ENCODE measurements at places on chromosomes 2 and 18.

- no peak for DNase-seq
These were observed 1315.9 kb downstream of the DSC3 start for GRCh38 chr18:29726646-29727045.

DNA sequence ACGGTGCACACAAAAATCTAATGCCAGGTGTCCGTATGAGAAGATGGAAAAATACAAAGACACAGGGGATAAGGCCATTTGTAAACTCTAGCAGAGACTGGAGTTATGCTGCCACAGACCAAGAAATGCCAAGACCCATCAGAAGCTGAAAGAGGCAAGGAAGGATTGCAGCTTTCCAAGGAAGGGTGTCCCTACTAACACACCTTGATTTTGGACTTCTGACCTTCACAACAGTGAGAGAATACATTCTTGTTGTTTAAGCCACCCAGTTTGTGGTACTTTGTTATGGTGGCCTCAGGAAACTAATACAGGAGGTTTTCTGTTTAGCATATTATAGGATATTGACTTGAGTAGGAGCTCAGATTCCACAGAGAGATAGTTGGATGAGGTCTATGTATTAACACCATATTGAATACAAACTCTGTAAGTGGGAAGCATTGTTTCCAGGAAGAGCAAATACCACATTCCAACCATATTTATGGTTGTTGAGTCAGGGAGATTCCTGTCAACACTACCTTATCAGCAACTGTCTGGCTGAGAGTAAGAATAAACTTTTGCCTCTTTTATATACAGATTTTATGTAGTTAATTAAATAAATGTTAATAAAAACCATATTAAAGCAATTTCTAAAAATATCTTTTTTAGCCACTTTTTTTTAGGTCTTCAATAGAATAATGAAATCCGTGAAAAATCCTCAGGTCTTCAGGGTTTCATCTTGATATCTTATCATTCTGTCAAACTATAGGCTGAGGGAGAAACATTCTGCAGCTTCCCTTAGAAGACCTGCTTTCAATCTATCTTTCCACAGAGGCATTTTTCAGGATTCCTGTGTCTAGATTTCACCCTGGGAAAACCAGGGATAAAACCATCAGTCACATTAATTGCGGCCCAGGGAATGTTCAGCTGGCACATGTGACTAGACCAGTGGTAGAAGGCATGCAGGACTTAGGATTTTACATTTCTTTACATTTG is 35.4 kb upstream of the HNMT start:
- DNase-seq = peak; percentile 59

DNA sequence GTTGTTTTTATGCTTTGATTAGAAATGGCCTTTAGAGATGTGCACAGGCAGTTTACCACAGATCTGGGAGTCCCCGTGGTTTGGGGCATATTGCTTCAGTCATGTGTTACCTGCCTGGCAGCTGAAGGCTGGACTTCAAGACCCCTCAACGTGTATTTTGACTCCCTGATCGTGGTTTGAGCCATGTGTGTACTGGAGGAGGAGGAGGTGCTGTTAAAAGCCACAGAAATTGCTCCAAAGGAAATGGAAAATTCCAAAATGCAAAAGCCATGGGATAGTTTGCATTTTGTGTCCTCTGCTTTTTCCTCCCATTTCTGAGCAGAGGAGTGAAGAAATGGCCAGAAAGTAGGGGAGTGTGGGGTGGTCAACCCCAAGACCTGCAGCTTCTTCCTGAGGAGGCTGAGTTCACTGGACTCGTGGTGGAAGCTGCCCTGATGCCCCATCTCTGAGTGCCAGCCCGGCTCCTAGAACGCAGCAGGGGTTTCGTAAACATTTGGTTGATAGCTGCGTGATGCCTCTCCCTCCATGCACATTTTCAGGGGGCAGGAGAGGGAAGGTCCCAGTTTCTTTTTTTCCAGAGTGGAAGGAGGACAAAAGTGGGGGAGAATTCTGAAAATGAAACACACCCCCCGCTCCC is 45.7 kb downstream of the ITGB1BP1 start:
- no peak for DNase-seq

DNA sequence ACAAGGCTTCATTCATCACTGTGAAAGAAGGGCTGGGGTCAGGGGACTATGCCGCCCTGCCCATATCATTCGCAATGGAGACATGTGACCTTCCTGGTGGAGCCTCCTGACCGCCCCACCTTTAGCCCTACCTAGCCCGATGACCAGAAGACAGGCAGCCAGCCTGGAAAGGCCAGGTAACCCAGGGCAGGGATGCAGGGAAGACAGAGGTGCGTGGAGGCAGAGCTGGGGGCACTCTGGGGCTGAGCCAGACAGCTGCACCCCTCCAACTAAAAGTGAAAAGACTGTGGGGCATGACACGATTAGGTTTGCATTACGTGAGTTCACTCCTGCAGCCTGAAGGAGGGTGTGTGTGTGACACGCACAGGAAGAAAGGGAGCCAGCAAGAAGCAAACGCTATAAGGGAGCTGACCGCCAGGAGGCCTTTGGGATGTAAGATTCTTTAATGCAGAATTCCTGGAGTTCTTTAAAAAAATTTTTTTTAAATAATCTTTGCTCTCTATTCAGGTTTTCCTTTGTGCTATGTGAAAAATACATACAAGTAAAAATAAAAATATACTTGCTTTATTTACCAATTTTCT is 3.7 kb upstream of the HES6 start:
- no peak for DNase-seq

DNA sequence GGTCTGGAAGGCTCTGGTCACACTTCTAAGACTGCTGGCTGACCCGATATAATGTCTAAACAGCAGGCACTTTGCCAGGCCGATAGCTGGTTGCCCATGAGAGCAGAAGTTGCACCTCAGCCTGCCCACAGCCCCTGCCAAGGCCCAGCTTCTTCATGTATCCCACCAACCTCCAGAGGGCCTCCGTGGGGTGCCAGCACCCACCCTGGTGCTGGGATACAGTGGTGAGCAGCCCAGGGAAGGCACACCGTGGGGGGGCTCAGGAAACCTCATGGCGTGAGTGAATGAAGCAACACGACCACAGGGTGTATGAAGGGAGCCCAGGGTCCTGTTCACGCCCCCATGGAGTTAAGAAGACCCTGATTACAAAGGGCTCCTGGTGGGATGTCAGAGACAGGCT is 16.2 kb upstream of the GLI2 start:
- DNase-seq = no peak

GRCh38 chr2:192139813-192140212 is 54.9 kb downstream of the TMEFF2 start:
- DNase-seq = no peak

GRCh38 chr2:25074826-25075225 is 33.0 kb downstream of the EFR3B start:
- DNase-seq = no peak

- peak; percentile 88 for DNase-seq
These were observed 170.0 kb downstream of the DNAH7 start for GRCh38 chr2:195898505-195899191.

DNA sequence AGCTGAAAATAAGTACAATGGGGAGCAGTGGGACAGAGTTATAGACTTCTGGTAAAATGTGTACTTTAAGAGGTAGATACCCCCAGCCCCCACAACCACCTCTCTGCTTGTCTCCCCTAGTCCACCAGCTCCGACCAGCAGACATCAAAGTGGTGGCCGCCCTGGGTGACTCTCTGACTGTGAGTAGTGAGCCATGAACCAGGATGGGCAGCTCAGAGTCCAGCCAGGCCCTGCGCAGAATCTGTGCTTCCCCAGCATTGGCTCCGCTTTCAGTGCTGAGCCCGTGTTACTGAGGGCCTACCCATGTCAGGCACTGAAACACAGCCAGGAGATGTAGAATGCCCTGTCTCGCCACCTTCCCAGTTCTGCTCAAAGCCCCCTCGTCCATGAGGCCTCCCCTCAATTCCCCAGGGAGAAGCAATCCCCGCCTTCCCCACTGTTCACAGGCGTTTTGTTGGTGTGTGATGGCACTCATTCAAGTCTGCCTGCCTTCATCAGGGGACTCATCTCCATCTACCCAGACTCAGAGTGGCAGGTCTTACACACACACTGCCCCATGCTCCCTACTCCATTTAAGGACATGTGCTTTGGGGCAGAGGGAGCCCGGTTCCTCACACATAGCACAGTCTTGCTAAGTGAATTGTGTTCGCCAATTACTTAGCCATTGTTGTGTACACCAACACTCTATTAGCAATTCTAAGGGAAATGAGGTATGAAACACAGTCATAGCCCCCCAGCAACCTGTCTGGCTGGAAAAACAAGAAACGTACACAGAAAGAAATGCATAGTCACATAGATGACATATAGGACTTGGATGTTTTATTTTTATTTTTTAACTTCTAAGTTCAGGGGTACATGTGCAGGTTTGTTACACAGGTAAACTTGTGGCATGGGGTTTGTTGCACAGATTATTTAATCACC is 122.6 kb downstream of the PLB1 start:
- DNase-seq = peak; percentile 81

- peak; percentile 29 for DNase-seq
These were observed 1690.7 kb upstream of the TMEFF2 start for GRCh38 chr2:193885419-193885818.

- DNase-seq = no peak
These were observed 318.1 kb downstream of the TRIB2 start for GRCh38 chr2:13034861-13035260.

- DNase-seq = peak; percentile 59
These were observed 47.0 kb downstream of the IWS1 start for GRCh38 chr2:127479219-127479825.

DNA sequence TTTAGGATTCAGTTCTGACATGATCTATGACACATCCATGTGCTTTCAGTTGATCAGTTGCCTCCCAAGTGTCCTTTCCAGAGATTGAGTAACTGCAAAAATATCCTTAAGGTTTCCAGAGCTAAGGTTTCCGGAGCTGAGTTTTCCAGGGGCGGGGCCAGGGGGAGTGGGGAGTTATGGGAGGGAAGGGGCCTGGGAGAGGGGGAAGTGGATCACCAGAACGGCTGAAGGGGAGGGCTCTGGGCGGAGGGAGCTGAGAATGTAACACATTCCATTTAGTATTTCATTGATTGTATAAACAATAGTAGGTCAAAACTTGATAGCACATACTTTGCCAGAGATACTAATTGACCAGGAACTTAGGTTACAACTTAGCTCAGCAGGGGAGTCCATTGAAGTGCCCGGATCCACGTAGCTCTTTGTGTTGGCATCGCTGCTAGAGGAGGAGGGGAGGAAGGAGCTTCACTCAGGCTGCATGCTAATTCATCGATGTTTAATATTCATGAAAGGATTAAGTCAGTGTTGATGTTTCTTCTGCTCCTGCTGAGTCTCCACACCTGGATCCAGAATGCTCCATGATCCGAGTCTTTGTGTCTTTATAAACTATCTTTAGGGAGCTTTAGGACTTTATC is 289.8 kb downstream of the ALPK2 start:
- peak; percentile 35 for DNase-seq

- DNase-seq = no peak
These were observed 265.7 kb downstream of the TWIST2 start for GRCh38 chr2:239113615-239114014.

GRCh38 chr2:39468579-39469451 is 31.7 kb upstream of the MAP4K3 start:
- DNase-seq = no peak

- no peak for DNase-seq
These were observed 2.1 kb downstream of the KHK start for GRCh38 chr2:27088634-27089033.

DNA sequence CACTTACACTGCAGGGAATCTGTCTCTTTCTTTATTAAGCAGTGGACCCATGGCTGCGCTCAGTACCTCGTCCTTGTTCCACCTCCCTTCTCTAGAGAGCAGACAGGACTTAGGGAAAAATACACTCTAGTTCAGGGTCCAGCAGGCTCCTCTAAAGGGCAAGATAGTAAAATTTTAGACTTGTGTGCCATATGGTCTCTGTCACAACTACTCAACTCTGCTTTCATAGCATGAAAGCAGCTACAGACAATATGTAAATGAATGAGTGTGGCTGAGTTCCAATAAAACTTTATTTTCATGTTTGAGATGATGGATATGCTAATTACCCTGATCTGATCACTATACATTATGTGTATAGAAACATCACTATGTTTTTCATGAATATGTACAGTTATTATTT is 163.1 kb downstream of the BABAM2 start:
- no peak for DNase-seq

- peak; percentile 49 for DNase-seq
These were observed 92.0 kb downstream of the CDCA7 start for GRCh38 chr2:173446722-173447121.

DNA sequence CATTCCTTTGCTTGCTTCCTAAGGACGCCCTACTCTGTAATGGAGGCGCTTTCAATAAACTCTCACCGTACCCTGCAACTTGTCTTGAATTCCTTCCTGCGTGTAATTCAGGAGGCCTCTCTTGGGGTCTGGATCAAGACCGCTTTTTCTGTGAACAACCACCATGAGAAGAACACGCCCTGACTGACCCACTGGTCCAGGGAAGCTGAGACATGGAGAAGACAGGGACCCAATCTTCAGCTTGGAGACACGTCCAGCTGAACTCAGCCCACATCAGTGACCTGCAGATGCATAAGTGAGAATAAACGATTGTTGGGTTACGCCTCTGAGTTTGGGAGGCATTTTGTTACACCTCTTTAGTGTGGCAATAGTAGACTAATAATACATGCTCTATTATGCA is 7.8 kb upstream of the NARS1 start:
- DNase-seq = no peak

DNA sequence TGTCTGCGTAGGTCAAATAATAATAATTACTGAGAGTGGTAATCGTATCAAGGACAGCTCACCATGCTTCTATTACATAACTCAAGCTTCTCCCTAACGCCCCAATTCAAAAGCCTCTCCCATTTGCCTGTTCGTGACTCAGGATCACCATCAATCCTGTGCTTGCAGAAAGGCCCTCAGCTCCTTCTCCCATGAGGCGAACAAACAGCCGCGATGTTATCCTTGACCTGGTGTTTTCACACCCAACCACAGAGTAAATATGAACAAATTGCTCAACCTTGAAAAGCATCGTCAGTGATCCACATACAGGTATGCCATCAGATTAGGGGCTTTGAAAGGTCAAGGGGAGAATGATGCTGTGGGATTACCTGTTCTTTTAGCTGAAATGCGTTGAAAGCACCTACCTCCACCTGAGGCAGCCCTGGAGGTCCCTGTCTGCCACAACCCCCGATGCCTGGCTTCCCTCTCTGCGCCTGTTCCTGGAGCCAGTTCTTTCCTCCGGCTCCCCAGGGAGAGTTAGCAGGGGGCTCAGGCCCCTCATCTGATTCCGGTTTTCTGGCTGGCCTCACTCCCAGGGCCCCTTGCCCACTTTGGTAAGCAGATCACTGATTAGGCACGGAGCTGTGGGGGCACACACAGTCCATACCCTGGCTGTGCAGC is 39.1 kb upstream of the ODC1 start:
- peak; percentile 87 for DNase-seq

GRCh38 chr18:35387152-35387571 is 10.0 kb upstream of the ZNF396 start:
- peak; percentile 31 for DNase-seq

DNA sequence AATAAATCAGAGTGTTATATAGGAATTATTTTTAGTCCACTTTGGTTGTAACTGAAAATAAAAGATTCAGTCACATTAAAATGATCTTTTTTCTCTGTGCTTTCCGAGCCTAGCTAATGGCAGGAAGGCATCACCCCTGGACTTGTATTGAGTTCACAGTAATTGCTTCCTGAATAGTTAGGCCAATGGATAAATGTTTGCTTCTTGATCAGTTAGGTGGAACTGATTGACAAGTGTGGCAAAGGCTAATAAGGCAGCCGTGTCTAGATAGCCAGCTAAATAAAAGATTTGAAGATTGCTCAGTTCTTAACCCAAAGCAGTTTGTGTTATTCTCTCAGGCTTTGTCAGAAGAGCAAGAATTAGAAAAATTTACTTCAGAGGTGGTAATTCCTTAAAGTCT is 20.8 kb downstream of the FAM171B start:
- no peak for DNase-seq

Data from epithelial cell of esophagus (primary cell).